ENCODE measurements at places on chromosomes 6 and 20. TPM values are rescaled to one million over a fixed set of nuclear protein-coding genes. Genes with fewer than 3 reads are reported as not detected.

Gene C6orf163
- 2.3 TPM for total RNA-seq

Gene FLRT3
- 3.1 TPM for total RNA-seq

Gene RNGTT
- total RNA-seq, result 8.6 TPM

DNA sequence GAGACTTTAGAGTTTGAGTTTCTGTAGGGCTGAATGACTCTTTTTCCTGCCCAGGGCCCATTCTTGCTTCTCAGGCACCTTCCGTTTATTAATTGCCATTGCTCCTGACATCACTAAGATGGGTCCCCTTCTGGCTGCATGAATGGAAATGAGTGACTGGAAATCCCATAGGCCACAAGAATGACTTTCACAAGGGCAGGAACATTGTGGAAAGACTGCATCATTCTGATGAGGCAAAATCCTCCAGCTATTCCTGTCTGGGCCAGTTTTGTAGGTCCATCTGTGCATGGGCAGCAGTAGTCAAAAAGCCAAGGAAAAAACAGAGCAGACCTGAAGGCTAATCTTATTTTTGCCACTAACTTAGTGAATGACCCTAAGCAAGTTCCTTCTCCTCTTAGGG lies 19.3 kb downstream of the TMEM74B start:
- DNase-seq, result no peak

DNA sequence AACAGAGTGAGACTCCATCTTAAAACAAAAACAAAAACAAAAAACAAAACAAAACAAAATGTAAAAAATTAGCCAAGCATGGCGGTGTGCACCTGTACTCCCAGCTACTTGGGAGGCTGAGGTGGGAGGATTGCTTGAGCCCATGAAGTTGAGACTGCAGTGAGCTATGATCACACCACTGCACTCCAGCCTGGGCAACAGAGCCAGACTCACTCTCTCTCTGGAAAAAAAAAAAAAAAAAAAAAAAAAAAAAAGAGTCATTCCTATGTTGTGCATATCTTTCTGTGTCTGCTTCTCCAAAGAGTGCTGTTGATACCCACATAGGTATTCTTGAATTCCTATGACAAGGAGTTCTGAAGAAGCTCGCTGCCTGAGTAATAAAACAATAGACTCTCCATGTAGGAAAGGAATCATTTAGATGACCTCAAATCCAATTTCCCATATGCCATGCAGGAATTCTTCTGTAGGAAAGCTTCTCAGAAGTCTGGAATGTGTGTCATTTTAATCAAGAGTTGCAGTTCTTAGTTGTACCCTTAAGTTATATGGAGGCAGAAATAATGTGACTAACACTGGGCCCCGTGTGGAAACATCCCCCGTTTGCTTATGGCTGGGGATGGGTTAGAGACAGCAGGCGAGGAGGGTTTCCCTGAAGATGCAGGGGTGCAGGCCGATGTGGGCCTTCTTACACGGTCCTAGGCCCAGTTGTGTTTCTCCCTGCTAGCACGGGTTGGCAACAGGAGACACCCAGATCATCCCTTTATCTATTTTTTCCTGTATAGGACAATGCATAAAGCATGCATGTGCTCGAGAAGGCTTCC lies 79.4 kb downstream of the ZDHHC14 start:
- DNase-seq, result no peak

- no peak for DNase-seq
These were observed 47.4 kb upstream of the PAK5 start for GRCh38 chr20:9886227-9886626.

DNA sequence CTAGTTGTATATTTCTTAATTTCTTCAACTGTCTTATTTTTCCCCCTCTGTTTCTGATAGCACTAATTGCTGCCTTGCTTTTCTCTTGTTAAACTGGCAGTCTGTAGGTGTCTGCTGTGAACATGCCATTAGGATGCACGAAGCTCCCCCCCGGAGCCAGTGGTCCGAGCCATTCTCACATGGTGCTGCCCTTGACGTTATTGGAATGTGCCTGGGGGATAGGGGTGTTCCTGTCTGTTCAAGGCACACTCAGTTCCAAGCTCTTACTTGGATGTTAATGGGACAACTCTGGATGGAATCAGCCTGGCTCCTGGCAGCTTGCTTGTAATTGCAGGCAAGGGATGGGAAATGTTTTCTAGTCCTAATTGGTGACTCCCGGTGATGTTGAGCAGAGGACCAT lies 68.4 kb downstream of the RREB1 start:
- DNase-seq, result no peak

GRCh38 chr6:37752718-37753117 lies 55.0 kb upstream of the MDGA1 start:
- no peak for DNase-seq

DNA sequence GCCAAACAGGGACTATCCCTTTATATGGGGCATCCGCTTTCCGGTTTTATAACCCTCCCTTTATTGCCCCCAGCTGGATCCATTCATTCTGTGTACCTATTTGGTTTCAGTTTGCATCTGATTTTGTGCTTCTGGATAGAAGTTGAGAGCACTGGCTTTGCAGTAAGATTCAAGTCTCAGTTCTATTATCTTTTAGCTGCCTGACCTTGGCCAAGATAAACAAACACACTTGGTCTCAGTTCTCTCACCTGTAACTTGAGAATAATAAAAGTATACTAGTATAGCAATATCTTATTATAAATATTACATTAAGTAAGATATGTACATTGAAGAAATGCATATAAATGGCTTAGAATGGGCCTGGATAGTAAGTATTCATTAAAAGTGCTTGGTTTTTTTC lies 182.4 kb upstream of the TSHZ2 start:
- DNase-seq, result no peak

DNA sequence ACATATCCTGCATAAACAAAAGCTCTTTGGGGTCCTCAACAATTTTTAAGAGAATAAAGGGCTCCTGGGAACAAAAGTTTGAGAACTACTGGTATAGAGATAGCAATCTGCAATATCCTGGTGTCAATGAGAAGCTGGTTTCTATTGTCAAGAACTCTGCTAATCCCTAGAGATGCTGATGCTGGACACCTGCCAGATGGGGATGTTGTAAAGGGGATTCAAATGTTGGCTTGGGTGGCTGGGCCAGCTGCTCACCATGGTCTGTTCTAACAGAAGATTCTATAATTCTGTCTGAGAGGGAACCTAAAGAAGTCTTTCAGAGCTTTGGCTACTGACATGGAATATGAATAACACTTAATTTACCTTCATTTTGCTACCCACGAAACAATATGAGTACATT lies 137.8 kb downstream of the BTBD9 start:
- no peak for DNase-seq

- DNase-seq, result no peak
These were observed 14.8 kb downstream of the IGF2R start for GRCh38 chr6:159983641-159984080.

GRCh38 chr20:36126836-36127527 lies 27.6 kb upstream of the EPB41L1 start:
- no peak for DNase-seq

- no peak for DNase-seq
These were observed 636.0 kb upstream of the PTCHD4 start for GRCh38 chr6:48747040-48747439.

Measured in left cardiac atrium (tissue), 4 donors.